ENCODE measurements at places on chromosomes 16 and 17. TPM values are rescaled to one million over a fixed set of nuclear protein-coding genes. Genes with fewer than 3 reads are reported as not detected.
A peak's percentile ranks its signal among the peaks of the same experiment; 100 is the strongest.

Gene ELOB
- 223 TPM for total RNA-seq

Gene TMEM238L
- not detected for total RNA-seq

Gene TAX1BP3
- total RNA-seq = 8.9 TPM

Gene TMEM92
- not detected for total RNA-seq

Gene PNMT
- total RNA-seq = not detected

Gene NPTX1
- total RNA-seq = 14.0 TPM

Gene PABPN1L
- not detected for total RNA-seq

Gene CACNG3
- total RNA-seq = not detected

GRCh38 chr16:3074860-3075522 is 9.6 kb downstream of the IL32 start:
- peak; percentile 62 for DNase-seq

DNA sequence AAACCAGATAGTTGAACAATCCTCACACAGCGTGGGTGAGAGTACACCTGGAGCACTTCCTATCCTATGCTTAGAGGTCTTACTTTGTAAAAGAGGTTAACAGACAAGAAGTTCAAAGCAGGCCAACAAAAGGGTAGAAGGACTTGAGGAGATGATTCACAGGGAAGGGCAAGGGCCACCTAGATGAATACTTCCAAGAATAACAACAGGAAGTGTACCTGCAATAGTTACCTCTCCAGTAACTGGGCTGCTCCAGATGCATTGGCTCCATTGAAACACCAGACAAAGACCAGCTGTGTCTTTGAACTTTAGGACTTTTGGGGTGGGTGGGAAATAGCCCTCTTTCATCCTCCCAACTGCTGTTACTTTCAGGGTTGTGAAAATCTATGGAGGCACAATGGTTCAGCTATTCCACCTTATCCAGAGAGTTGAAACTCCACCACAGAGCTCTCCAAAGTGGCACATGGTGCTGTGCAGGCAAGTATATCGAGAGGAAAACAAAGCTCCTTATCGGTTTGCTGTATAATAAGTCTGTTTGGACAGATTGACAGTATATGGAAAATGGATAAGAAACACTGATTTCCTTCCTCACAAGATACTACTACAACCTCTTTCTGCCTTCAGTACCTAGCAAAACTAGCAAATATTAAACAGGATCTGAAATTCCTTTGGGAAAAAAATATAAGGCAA is 22.7 kb downstream of the RNF43 start:
- DNase-seq = no peak

DNA sequence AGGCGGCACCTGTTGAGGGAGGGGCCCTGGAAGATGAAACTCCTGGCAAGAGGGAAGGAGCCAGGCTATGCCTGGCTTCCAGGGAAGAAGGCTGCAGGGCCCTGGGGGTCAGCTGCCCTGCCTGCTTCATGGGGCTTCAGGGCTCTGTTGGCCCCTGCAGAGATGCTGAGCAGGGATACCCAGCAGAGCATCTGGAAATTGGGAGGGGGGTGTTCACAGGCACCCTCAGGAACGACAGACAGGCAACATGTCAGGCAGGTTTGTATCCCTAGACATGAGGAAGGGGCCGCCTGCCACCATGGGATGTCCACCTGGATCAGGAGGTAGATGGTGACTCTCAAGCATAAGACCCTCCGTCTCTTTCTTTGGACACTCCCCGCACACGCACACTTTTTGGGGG is 13.8 kb upstream of the ZNF423 start:
- DNase-seq = no peak

GRCh38 chr16:88322500-88322970 is 60.2 kb upstream of the ZNF469 start:
- DNase-seq = no peak

DNA sequence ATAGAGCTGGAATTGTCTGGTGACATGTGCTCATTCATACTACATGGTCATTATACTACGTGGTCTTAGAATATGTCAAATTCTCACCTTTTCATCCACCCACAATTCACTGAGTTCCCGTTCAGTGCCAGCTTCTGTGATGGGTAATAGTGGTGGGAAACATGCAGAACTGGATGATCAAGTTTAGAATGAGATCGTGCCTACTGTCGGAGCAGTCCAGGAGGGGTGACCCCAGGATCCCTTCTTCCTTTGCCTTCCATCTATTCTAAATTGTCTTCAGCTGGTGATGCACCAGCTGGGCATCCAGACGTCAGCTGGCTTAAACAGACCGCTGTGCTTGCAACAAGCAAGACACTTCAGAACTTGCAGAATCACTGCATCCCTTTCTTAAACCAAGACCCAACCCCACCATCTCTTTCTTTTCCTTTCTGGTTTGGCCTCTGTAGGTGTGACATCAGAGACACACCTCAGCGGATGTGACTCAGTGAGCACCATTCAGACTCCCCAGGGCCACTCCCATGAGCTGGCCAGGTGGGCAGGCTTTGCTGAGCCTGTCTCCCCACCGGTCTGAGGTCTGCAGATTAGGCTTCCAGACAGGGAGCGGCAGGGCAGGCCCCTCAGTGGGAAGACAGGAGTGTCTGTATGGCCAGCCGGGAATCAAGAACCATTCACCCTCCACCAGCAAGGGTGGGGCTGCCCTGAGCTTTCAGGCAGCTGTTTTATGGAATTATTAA is 18.1 kb downstream of the C17orf100 start:
- DNase-seq = no peak

DNA sequence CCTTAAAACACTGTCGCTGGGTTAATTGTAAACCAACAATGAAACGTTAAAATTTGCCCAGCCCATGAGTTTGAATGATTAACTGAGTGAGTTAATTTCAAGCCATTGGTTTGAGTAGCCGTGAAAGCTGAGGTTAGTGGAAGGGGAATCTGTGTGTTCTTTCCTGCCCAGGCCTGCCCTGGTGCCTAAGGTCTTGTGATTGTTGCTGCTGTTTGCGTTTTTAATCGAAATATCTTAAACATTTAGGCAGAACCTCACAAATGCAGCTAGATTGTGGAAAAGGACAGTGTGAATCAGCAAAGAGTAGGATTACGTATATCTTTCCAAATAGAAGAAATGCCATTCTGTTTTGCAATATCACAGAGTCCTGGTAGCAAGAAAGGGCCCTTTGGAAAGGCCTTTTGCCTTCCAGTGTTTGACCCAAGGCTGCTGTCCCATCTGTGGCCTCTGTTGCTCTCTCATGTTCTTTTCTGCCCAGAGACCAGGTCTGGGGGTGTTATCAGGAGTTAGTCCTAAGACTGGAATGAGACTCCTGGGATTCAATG is 113.8 kb downstream of the MSI2 start:
- no peak for DNase-seq

- DNase-seq = peak; percentile 47
These were observed at the start of gene MPP2 for GRCh38 chr17:43907425-43907981. Gene MPP2, minus strand, starts transcription at chr17:43907536. Its CDS starts 3,076 bp downstream, at chr17:43904460.

- DNase-seq = no peak
These were observed 29.7 kb upstream of the ZNF750 start for GRCh38 chr17:82869536-82869935.

DNA sequence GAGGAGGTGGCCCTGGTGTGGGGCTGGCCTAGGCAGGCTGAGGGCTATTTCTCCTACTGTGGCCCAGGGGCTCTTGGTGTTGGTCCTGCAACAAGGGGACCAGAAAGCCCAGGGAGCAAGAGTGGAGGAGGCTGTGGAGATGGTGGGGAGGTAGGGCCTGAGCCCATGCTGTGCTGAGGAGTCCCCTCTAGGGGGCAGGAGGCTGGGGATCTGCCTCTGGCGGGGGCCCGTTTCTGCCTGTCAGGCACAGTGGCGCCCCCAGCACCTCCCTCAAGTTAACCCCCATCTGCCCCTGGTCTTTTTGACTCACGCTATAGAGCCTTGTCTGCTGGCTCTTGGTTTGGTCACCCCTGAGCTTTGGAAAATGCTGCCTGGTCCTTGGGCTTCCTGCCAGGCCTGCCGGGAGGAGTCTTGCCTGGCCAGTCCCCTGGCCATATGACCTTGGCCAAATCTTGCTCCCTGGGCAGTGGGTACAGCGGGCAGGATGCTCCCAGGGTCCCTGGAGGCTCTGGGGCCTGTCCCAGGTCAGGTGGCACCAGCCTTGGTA is 5.9 kb downstream of the BAIAP2 start:
- no peak for DNase-seq

GRCh38 chr17:4199818-4200402 is 56.9 kb downstream of the CYB5D2 start:
- DNase-seq = no peak

- no peak for DNase-seq
These were observed 75.5 kb downstream of the RAP1GAP2 start for GRCh38 chr17:2871720-2872119.

DNA sequence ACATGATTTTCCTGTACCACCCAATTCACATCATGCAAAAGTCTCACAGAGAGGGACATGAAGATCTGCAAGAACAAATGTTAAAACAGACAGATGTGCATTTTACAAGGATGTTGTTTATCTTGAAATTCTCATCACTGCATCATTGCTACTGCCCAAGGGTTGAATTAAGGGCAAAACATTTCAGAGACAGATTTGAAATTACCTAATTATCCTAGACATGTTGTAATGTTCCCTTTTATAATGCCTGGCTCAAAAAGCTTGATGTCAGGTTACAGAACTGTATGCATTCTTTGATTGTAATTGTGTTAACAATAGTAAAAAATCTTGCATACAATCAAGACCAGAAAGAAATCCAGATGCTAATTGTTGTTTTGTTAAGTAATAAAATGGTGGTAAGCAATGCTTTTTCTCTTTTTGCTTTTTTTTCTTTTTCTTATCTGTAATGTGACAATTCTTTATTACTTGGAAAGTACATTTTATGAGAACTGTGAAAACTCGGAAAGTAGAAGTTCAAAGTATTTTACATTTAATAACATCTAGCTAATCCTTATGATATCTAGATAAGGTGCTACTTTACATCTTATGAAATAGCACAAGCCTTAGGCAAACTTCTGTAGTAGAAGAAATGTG is 3.6 kb upstream of the DUSP14 start:
- DNase-seq = no peak

GRCh38 chr17:13646969-13647542 is 45.3 kb upstream of the HS3ST3A1 start:
- no peak for DNase-seq

GRCh38 chr16:48432136-48432535 is 46.9 kb upstream of the SIAH1 start:
- no peak for DNase-seq

DNA sequence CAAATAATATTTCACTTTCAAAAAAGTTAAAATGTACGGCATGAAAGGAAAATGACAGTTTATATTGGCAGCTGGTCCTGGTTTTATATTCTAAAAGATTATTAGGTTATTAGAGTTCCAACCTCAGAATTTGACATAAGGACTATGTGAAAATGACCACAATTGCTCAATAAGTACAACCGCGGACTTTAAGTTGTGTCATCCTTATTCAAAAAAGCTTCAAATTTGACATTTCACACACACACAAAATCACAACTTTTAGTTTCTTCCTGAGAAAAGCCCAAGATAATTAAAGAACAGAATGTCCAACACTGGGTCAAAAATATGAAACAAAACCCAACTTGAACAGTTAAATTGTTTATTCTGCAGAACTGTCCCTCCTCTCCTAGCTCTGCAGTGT is 133.2 kb upstream of the AXIN2 start:
- DNase-seq = no peak

- DNase-seq = no peak
These were observed 409.5 kb downstream of the CA10 start for GRCh38 chr17:51748749-51749604.

- no peak for DNase-seq
These were observed 50.8 kb downstream of the RPH3AL start for GRCh38 chr17:301681-302299.

DNA sequence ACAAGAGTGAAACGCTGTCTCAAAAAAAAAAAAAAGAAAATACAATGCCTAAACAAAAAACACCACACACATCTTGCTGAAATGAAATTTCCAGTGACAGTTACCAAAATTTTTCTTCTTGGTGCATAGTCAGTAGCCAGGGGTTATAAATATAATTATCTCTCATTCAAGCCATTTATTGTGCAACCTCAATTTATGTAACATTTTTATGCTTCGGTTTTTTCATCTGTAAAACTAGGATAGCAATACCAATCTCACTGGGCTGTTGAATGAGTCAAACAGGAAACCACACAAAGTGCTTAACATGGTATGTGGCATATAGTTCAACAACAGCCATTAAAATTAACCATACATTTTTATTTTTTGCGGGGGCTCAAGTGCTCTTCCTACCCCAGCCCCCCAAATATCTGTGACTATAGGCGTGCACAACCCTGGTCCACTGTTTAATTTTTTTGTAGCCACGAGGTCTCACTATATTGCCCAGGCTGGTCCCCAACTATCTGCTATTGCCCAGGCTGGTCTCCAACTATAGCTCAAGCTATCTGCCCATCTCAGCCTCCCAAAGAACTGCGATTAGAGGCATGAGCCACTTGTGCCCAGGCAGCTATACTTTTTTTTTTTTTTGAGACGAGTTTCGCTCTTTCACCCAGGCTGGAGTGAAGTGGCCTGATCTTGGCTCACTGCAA is 2.6 kb downstream of the COG4 start:
- no peak for DNase-seq

DNA sequence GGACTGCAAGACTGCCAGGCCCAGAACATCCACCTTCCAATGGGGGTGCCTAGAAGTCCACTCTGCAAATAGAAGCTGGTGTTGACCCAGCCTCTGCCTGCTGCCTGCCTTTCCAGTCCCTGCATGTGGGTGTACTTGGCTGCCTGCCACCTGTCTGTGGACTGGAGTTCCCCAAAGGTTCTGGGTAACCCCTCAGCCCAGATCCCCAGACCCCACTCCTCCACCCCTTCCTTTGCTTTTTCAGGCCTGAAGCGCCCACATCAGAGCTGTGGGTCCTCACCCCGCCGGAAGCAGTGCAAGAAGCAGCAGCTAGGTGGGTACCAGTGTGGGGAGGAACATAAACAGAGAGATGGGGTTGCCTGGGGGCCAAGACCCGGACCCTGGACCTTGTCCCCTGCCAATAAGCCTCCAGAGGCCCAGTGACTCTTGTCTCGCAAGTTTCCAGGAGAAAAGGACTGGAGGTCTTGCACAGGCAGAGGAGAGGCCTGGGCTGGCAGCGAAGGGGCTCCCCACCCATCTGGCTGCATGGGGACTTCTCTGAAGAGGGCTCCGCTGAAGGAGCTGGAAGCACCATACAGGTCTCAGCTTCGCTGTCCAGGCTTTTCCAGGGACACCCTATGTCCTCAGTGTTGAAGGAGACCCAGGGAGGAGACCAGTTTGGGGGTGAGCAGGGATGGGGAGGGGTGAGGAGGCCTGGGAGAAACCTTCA is 34.3 kb downstream of the NLRC5 start:
- peak; percentile 72 for DNase-seq

DNA sequence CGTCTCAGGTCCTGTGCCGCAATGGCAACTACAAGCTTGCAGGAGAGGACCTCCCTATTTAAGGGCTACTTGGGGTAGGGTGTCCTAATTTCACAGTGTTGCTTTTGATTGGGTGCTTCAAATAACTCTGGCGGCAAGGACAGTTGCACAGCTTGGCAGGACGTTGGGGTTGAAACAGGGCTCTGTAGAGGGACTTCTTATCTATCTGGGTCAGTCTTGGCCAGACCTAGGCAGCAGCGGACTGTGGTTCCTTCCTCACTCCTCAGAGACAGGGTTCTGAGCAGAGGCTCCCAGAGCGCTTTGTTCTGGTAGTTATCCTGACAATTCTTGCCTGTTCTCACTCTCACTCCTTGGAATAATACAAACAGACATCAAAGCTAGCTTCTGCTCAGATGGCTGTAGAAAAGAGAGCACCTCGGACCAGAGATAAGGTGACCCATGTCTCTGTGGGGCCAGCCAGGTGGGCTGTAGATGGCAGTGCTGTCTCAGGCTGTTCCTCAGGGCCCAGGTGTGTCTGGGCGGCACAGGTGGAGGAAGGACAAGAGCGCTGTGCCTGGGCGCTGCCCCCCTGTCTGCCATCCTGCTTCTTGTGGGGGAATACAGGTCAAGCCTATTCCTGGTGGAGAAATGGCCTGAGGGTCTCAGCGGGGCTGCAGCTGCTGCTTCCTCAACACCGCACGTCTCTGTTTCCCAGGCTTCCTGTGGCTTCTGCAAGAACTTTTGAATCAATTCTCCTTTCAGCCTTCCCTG is 61.0 kb downstream of the PLD6 start:
- DNase-seq = no peak
